ENCODE measurements at places on chromosomes 7 and 10. TPM values are rescaled to one million over a fixed set of nuclear protein-coding genes. Genes with fewer than 3 reads are reported as not detected.
A peak's percentile ranks its signal among the peaks of the same experiment; 100 is the strongest.

Gene AKR1D1
- not detected for total RNA-seq

DNA sequence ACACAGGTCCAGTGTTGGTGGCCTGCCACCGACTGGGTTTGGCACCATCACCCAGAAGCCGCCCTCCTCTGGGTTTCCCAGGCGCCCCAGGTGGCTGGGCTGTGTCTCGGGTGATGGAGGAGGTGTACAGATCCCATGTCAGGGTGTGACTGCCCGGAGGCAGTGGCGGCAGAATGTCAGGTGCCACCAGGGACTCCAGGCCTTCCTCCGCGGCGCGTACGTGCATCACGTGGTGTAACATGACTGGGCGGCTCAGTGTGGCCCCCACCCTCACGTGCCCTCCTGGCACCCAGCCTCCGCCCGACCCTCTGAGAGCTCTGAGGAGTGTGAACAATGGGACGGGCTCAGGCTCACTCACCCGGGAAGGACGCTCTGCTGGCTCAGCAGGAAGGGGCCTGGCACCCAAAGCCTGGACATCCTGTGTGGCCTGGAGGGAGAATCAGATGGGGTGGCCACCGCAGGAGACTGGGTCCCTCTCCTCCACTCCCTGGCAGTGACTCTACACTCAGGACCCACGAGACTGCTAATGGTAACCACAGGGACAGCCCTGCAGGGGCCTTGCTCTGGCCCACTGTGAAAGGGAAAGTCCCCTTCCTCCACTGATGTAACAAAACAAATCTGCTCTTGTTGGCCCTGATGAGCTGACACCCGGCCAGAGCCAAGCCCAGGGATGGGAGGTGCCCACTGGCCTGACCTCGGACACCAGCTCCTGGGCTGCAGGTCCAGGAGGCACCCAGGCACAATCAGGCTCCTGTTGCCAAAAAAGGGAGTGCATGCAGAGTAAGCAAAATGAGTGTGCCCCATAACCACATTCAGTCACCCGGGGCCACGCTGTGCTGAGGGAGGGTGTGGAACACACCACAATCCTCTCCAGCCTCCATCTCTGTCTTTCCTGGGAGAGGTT is 164.8 kb downstream of the PRKAG2 start:
- DNase-seq, result no peak

Gene CDK1
- total RNA-seq, result 166 TPM

DNA sequence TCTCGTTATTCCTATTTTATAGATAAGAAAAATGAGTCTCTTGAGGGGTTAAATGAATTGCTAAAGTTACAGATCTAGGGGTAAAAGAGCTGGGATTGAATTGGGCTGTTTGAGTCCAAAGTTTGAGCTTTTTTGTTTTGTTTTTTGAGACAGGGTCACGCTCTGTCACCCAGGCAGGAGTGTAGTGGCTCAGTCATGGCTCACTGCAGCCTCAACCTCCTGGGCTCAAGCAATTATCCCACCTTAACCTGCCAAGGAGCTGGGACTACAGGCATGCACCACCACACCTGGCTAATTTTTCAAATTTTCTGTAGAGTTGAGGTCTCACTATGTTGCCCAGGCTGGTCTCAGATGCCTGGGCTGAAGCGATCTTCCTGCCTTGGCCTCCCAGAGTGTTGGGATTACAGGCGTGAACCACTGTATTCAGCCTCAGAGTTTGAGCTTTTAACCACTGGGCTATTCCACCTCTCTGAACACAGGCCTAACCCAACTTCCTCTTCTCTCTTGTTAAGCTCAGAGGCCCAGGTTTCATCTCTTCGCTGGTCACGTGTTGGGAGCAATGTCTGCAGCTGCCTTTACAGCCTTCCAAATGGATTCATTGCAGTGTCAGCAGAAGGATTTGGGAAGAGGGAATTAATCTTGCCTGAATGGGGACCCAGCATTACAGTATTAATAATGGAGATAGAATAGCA is 8.0 kb downstream of the SUFU start:
- DNase-seq, result no peak

- no peak for DNase-seq
Measured at GRCh38 chr7:4561795-4562194, 120.3 kb upstream of the FOXK1 start.

Gene SORBS1
- 3.7 TPM for total RNA-seq

Gene TRPV5
- total RNA-seq, result not detected

DNA sequence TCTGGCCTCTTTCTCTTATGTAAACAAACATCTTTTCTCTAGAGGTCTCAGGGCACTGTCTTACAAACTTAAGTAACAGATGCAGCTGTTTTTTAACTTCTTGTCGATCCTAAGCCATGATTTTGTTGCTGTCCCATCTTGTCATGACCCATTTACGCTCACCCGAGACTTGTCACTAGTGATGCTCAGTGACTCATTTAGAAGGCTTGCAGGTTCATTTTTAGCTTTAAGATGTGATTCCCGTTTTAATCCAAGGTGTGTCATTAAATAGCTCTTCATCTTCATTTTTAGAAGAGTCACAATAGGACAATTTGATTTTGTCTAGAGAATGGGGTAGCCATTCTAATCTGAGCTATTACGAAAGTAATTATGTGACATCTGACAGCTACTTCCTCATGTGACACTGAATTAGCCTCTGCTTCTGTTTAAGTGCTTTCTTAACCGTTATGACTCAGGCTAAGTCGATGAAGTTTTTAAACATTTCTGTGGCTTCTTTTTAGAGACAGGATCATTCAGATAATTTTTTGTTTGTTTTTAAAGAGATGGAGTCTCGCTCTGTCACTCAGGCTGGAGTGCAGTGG is 42.7 kb downstream of the SPDYE5 start:
- peak; percentile 47 for DNase-seq

DNA sequence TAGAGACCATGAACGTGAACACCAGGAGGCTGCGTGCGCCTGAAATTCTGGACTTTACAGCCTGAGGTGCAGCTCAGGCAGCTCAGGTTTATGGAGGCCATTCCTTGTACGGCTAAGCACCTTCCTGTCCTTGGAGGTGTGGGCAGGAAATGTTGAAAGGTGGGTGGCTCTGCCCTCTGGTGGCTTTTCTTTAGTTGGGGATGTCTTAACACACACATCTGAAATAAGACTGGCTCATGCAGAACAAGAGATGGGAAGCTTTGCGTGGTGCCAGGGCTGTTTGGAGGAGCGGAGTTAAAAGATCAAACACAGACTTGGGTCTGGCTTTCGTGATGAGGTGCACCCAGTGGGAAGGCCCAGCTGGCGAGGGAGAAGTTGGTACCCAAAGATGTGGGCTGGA is 64.1 kb downstream of the DOCK1 start:
- DNase-seq, result peak; percentile 56

GRCh38 chr7:2757361-2757903 is 69.4 kb downstream of the AMZ1 start:
- DNase-seq, result peak; percentile 81

Gene PIK3AP1
- total RNA-seq, result 3.7 TPM

- no peak for DNase-seq
Measured at GRCh38 chr10:63683223-63683622, 162.0 kb downstream of the REEP3 start.

DNA sequence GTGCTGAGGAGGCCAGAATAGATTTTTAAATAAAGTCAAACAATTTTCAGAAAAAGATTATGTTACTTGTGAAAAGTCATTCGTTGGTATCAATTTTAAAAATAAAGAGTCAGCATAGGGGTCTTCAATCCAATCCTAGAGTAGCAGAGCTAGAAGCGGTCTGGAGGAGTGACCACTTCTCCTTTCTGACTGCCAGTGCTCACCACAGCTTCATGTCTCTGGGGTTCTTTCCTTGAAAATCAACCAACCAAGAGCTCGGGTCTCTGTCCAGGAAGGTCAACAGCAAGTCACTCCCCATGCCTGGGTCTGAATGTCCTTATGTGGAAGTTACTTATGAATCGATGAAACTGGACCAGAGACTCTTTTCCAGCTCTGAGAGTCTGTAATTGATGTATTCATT is 14.3 kb downstream of the PTPRN2 start:
- no peak for DNase-seq

- no peak for DNase-seq
Measured at GRCh38 chr10:17891435-17891834, 60.3 kb upstream of the SLC39A12 start.

Gene SGPL1
- total RNA-seq, result 101 TPM

- no peak for DNase-seq
Measured at GRCh38 chr10:110373059-110373458, 68.3 kb upstream of the SMNDC1 start.

Gene TRPV6
- 0.63 TPM for total RNA-seq

DNA sequence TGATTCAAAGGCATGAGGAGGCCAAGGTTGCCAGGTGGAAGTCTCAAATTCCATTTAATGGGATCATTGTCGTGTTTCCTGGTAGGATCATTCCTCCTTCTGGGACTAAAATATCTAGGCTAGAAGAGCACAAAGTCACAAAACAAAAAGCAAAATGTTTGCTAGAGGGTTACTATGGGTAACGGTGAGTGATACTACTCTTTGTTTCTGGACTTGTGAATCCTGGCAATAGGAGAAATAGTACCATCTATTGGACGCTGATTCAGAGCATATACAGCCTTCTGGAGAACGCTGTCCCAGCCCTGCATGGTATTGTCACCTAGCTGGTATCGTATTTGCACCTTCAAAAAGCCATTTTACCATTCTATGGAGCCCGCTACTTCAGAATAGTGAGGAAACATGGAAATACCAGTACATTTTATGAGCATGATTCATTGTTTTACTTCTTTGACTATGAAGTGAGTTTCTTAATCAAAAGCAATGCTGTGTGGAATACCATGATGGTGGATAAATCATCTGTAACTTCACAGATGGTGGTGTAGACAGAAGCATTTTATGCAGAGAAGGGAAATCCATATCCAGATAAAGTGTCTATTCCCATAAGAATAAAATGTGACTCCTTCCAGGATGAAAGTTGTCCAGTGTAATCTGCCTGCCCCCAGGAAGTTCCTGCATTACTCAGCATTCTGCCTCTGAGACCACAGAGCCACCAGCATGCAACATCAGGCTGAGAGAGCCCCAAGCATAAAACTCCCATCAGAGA is 361.0 kb downstream of the ETV1 start:
- DNase-seq, result peak; percentile 65
